Stimulated activated CD4-positive, alpha-beta T cell treated with anti-CD3 and anti-CD28 coated beads, TNF-alpha, amount 100 ng/mL, for 1 hour (primary cell): ENCODE measurements at places on chromosomes 4 and X.

DNA sequence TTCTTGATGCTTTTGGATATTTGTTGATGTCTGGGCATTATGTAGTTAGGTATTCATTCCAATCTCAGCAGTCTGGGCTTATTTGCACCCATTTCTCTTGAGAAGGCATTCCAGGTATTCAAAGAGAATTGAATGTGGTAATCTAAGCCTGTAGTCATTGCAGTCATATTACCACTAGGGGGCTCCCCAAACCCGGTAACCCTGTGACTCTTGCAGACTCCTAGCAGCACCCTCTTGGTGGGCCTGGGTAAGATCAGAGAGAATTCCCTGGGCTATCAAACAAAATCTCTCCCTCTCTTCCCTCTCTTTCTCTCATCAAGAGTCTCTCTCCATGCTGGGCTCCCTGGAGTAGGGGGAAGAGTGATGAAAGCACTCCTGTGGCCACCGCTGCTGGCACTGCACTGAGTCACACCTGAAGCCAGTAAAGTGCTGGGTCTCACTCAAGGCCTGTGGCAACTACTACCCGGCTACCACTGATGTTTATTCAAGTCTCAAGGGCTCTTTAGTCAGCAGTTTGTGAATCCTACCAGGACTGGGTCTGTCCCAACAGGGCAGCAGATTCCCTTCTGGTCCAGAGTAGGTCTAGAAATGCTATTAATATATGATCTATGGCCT lies 187.7 kb upstream of the NUDT10 start:
- DNase-seq = peak; percentile 3

DNA sequence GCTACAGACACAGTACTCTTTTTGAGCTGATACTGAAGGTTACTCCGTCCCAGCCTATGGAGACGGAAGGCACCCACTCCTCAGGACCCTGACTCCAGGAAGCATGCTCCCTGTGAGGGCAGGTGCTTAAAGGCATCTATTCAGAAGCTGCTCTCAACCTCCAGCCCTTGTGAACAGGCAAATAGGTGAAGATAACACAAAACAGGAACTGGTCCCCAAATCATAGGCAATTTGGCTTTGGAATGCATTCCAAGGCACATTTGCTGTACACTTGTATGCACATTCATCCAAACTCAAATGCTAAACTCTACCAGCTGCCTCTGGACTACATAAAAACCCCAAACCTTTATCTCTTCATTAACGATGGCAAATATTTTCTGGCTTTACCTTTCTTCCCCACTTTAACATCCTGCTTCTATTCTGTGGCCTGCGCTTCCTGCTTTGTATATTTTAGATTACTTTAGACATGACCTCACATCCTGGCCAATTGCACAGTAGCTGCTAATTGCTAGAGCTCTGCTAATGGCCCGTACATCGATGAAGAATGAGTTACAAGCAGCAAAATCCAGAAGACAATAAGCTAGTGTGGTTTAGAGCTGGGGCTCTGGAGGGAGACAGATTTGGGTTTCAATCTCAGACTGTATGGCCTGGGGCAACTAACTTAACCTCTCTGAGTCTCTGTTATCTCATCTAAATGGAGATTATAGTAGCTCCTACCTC lies 3.2 kb downstream of the SEL1L3 start:
- no peak for DNase-seq

DNA sequence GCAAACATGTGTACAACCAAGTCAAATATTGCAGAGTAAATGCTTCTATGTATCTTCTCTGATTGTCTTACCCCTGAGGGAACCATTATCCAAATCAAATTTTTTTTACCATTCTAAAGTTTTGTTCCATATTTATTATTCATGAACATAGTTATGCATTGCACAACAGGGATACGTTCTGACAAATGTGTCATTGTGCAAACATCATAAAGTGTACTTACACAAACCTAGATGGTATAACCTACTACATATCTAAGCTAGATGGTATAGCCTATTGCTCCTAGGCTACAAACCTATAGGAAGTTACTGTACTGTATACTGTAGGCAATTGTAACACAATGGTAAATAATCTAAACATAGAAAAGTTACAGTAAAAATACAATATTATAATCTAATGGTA lies 23.4 kb downstream of the BEX3 start:
- no peak for DNase-seq

- no peak for DNase-seq
Measured at GRCh38 chr4:36516522-36517095, 235.2 kb downstream of the DTHD1 start.

DNA sequence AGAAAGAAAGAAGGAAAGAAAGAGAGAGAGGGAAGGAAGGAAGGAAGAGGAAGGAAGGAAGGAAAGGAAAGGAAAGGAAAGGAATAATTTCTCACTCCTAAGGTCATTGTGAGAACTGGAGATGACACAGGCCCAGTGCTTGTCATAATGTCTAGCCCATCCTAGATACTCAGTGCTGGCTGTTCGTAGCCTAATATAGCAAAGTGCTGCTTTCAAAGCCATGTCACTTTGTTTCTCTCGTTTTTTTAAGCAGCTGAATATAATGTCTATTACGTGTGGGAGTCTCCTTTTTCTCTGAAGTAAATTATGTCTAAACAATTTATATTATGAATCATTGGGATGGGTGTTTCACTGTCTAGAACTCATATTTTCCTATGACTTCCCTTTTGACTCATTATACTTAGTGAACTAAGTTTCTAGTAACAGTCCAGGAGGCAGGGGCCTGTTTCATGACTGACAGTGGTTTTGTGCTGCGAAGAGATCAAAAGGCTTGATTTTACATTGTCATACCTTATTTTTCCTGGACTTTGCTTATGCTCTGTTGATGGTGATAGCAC lies 327.0 kb upstream of the ZFP42 start:
- DNase-seq = no peak

GRCh38 chr4:76950956-76951671 lies 1.6 kb downstream of the SEPTIN11 start:
- no peak for DNase-seq

DNA sequence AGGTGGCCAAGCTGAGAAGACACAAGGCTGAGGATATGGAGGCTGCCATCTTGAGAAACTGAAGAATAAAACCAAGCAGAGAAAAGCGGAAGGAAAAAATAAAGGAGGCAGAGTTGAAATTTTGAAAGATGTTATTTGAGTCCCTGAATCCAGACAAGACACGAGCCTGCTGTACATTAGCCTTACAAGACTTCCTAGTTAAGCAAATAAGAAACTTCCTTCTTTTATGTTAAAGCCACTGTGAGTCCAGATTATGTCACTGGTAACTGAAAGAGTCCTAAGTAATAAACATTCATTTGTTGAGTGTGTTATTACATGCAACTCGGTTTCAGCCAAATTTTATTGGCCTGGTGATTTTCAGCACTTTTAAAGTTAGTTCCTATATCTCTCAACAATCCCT lies 30.4 kb downstream of the DRD5 start:
- DNase-seq = no peak
